Fibroblast of skin of right biceps (primary cell): ENCODE measurements at places on chromosomes 7 and 10.
A peak's percentile ranks its signal among the peaks of the same experiment; 100 is the strongest.

- no peak for DNase-seq
These were observed 81.3 kb upstream of the SFMBT2 start for GRCh38 chr10:7491949-7492659.

GRCh38 chr7:102814025-102814471, 65.2 kb downstream of the FAM185A start:
- peak; percentile 61 for DNase-seq

- DNase-seq = no peak
These were observed 62.0 kb downstream of the SKIDA1 start for GRCh38 chr10:21463436-21463835.

DNA sequence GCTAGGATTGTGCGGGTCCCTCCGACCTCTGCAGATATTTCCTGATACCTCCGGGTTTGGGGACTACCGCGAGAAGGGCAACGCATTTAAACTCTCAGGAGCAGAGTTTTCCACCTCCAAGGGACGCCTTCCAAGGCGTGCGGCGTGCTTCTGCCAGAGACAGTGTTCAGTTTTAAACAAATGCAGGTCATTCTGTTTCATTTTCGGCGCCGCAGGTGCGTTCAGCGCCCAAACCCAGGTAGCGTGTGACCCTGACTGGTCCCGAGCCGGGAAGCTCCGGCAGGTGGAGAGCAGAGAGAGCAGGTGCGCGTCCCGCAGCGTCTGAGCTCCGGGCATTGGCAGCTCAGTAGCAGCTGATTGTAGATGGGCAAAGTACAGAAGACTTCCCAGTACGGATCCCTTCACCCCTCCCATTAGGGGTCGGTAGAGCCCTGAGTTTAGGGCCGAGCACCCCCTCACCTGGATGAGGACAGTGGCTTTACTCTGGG, 1.4 kb upstream of the CYP26A1 start:
- DNase-seq = no peak
